ENCODE measurements at places on chromosomes 6 and 20.

- peak; percentile 86 for DNase-seq
These were observed at the start of gene ZKSCAN3 for GRCh38 chr6:28349892-28350737. TSS of gene ZKSCAN3 (plus strand) at chr6:28349947. CDS start at chr6:28359587, 9,640 bp downstream.

- DNase-seq: no peak
These were observed 4.8 kb downstream of the NR2E1 start for GRCh38 chr6:108170332-108171290.

GRCh38 chr6:144681334-144681733 is 396.2 kb downstream of the UTRN start:
- DNase-seq: no peak

- DNase-seq: no peak
These were observed 349.8 kb downstream of the DHX35 start for GRCh38 chr20:39311851-39312506.

GRCh38 chr6:49490633-49491032 is 9.1 kb upstream of the GLYATL3 start:
- no peak for DNase-seq

GRCh38 chr6:25346064-25346463 is 66.9 kb downstream of the CARMIL1 start:
- no peak for DNase-seq

DNA sequence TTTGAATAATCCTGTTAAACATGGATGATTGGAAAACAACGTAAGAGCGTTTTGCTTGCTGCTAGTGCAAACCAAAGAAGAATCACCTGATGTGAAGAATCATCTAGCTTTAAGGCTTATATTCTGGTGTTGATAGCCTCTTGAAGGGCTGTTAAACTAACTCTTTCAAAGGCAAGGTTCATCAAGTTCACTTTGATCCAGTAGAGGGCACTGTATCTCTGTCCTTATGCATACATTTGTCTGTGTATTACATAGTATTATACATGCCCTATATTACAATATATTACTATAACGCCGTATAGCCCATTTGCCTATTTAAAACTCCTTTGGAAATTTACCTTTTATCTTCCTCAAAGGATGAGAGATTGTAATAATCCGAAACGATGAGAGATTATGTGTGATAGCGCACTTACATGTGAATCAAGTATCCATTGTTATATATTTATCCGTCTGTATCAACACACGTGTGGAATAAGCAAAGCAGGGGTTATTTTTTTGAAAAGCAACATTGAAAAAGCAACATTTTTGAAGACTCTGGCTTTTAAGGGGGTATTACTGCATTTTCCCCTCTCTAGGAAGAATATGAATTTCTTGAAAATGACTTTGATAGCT is 50.8 kb upstream of the NRN1 start:
- DNase-seq: no peak

DNA sequence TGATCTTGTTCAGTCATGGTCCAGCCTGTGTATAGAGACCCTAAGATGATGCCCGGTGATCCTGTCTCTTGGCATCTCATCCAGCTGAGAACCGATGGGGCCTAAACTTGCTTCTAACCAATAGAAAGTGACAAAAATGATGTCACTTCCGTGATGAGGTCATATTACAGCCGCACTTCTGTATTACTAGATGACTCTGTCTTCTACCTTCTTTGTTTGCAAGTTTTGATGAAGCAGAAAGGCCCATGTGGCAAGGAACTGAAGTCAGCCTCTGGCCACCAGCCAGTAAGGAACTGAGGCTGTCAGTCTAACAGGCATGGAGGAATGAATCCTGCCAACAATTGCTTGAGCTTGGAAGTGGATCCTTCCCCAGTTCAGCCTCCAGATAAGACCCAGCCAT is 32.8 kb upstream of the HLA-C start:
- no peak for DNase-seq

- no peak for DNase-seq
These were observed 48.7 kb downstream of the PDYN start for GRCh38 chr20:1945134-1945618.

GRCh38 chr6:11414176-11414963 is 123.2 kb upstream of the TMEM170B start:
- DNase-seq: no peak

DNA sequence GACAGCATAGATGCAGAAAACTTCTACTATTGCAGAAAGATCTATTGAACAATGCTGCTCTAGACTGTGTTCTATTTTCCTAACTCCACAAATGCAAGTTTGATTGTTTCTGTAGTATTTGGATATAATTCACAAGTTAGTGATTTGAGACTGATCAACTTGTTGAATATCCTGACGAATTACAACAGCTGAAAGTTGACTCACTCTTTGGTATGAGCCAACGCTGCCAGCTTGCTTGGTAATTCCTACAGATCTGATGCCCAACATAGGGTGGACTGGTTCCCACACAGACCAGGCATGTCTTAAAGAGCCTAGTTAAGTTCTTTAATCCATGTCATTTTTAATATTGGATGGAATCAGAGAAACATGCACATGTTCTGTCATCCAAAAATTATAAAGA is 231.0 kb upstream of the RAB32 start:
- no peak for DNase-seq

DNA sequence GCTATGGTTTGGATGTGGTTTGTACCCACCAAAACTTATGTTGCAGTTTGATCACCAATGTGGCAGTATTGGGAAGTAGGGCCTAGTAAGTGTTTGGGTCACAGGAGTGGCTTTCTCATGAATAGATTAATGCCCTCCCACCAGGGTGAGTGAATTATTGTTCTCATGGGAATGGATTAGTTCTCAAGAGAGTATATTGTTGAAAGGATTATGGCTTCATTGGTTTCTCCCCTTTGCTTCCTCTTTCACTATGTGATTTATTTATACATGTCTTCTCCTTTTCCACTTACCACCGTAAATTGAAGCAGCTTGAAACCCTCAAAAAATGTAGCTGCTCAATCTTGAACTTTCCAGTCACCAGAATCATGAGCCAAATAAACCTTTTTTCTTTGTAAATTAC is 10.8 kb downstream of the UFL1 start:
- no peak for DNase-seq

DNA sequence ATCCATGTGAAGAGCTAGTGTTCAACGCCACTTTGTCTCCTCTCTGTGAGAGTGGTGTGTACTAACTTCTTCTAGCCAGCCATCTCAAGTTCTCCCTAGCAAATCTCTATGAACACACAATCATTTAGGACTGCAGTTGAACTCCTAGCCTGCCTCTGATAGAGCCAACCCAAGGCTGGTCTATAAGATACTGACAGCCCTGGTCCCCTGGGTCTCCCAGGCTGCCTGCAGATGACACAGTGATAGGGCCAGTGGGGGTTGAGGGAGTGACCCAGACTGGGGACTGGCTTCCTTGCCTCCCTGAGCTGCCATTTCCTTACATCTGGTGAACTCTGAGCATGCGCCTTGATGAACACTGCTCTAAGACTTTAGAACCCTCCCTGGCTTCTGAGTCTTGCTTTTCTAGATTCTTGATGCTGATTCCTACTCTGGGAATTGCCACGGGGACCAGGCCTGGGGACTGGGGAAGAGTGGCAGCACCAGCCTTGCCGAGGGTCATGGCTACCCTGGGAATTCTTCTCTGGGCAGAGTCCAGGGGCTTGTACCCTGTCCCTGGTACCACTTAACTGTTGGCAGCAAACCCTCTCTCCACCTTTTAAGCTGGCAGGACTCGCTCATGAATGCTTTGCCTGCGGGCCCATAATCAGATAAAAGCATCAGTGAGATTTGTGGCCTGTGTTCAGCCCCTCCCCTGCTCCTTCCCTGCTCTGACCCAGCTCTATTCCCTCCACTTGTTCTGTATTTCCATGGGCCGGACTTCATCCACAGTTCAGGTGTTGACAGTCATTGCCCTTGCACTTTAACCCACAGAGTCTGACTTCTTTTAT is 130.8 kb upstream of the CHD6 start:
- no peak for DNase-seq

DNA sequence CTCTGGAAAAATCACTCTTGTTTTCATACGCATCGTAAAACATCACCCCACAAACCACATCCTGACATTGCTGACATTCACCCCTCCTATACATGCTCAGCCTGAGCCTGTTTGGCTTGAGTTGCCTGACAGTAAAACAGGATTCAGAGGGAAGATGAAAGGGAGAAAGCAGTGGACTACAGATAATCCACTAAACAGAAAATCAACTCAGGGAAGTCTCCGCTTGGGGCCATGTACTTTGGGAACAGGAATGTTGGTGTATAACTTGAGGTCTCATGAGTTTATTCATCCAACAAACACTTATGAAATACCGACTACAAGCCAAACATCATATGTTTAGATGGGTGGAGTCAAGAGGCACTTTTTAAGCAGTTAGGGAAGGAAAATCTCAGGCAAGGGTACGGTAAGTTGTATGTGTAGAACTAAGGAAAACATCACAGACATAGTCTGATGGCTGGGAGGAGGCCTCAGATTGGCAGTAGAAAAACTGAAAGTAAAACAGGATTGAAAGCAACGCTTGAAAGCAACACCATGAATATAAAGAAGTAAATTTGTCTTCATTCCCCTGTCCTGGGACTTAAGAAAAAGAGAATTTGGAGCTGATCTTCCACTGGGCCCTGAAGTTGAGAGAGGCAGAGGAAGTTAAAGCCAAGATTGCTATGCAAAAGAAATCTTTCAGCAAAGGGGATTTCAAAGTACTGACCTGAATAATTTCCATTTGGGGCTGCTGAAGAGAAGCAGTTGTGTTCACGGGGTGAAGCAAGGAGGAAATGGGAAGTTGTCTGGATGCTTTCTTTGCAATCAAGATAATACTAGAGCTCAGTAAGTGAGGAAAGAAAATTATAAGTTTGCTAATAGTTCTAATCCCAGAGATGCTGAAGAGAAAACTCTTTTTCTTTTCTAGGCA is 28.8 kb downstream of the PDE7B start:
- no peak for DNase-seq

GRCh38 chr6:133512410-133513016 is 271.4 kb downstream of the EYA4 start:
- DNase-seq: no peak

DNA sequence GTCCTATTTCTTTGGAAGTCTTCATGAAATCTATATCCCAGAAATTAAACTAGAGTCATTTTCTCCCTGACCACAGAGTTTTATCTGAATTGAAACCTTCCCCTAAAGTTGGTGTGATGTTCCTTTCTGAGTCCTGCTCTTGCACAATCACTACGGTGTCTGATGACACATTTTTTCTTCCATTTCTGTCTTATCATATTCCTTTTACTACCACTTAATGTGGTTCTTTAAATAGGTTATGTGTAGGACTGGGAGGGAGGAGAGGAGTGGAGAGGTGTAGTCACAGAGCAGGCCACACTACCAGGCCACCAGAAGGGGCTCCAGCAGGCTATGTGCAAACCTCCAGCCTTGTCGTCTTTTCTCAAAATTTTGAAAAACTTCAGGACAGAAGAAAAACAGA is 39.7 kb upstream of the ATXN1 start:
- no peak for DNase-seq

- no peak for DNase-seq
These were observed 9.4 kb upstream of the BMP7 start for GRCh38 chr20:57275813-57276212.
